Activated CD4-positive, alpha-beta T cell treated with anti-CD3 and anti-CD28 coated beads, Interleukin-2, amount 10 ng/mL, durations not matched to agents 24 days and 14 days (primary cell): ENCODE measurements at places on chromosomes 5 and 9. TPM values are rescaled to one million over a fixed set of nuclear protein-coding genes. Genes with fewer than 3 reads are reported as not detected.

DNA sequence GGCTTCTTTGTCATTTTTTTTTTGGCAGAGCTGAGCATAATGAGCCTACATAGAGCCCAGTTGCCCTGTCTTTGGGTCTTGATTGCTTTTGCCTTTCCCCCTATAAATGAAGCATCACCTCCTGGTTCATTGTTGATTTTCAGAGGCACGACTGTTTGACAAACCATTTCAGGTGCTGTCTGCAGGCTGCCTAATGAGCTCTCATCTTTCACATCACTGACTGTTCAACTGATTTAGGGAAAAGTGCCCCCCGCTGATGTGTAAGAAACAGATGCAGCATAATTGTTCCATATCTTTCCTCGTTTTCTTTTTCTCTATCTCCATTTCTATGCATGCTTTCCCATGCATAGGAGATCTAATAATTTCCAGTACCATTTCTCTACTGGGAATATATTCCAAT is 338.6 kb downstream of the TMEM38B start:
- H3K4me1 ChIP-seq = no peaks in the 10 kb centered on the region
- no peaks in the 10 kb centered on the region for H3K36me3 ChIP-seq
- no peak overlapping the region for H3K27ac ChIP-seq
- no peak overlapping the region for H3K4me3 ChIP-seq
- DNase-seq = no peak

The FCN2 gene
- total RNA-seq = not detected in 2 replicates

- H3K27me3 ChIP-seq = no peaks in the 10 kb centered on the region
- H3K4me3 ChIP-seq = no peak overlapping the region
- H3K4me1 ChIP-seq = no peaks in the 10 kb centered on the region
Measured at GRCh38 chr9:110410961-110411360, 73.3 kb upstream of the TXNDC8 start.

DNA sequence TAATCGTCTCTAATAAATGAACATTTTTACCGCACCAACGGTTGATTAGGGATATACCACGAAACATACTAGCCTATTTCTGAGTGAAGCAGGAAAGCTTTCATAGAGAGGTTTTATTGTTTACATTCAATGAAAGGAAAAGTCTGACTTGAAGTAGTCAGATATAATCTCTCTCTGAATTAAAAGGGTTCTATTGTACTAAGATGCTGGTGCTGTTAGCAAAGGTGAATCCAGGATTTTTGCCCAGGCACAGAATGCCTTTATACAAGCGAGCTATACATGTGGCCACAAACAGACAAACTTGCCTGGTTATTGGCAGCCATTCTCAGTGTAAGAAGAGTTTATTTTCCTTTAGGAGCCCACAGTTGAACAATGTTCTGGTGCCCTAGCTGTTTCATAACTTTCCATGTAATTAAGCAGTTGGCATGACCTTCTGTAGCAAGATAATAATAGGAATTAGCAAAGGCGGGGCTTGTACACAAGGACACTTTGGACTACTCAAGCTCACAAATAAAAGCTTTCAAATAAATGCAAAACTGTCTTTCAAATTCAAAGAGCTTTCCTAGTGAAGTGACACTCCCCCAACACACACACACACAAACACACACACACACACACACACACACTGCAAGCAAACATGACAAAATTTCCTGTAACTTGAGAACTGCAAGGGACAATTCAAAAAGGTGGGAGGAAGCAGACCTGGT is 198.7 kb upstream of the MAP3K1 start:
- peak overlapping the region; percentile 54 for H3K4me3 ChIP-seq
- DNase-seq = peak; percentile 48
- peaks cover 48% of the 10 kb centered on the region for H3K4me1 ChIP-seq
- no peak overlapping the region for H3K27ac ChIP-seq
- peaks cover 23% of the 10 kb centered on the region for H3K36me3 ChIP-seq
- no peaks in the 10 kb centered on the region for H3K27me3 ChIP-seq

GRCh38 chr5:95778713-95779436 is 43.7 kb downstream of the GLRX start:
- H3K27ac ChIP-seq = no peak overlapping the region
- DNase-seq = no peak
- H3K4me3 ChIP-seq = no peak overlapping the region
- H3K27me3 ChIP-seq = peaks cover 1% of the 10 kb centered on the region
- H3K4me1 ChIP-seq = peaks cover 16% of the 10 kb centered on the region

DNA sequence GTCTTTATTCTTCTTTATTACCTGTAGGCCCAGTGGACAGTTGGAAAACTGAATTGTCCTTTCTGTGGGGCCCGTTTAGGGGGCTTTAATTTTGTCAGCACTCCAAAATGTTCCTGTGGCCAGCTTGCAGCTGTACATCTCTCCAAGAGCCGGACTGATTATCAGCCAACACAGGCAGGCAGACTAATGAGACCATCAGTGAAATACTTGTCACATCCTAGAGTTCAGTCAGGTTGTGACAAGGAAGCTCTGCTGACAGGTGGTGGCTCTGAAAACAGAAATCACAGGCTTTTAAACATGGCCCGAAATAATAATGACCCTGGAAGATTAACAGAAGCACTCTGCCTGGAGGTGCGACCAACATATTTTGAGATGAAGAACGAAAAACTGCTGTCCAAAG is 47.9 kb downstream of the RNF180 start:
- H3K36me3 ChIP-seq = no peaks in the 10 kb centered on the region
- no peak overlapping the region for H3K4me3 ChIP-seq
- H3K27ac ChIP-seq = no peak overlapping the region
- no peak for DNase-seq

GRCh38 chr9:7791394-7791793 is 8.2 kb downstream of the DMAC1 start:
- peaks cover 4% of the 10 kb centered on the region for H3K4me1 ChIP-seq
- H3K4me3 ChIP-seq = no peak overlapping the region
- H3K27ac ChIP-seq = no peak overlapping the region

DNA sequence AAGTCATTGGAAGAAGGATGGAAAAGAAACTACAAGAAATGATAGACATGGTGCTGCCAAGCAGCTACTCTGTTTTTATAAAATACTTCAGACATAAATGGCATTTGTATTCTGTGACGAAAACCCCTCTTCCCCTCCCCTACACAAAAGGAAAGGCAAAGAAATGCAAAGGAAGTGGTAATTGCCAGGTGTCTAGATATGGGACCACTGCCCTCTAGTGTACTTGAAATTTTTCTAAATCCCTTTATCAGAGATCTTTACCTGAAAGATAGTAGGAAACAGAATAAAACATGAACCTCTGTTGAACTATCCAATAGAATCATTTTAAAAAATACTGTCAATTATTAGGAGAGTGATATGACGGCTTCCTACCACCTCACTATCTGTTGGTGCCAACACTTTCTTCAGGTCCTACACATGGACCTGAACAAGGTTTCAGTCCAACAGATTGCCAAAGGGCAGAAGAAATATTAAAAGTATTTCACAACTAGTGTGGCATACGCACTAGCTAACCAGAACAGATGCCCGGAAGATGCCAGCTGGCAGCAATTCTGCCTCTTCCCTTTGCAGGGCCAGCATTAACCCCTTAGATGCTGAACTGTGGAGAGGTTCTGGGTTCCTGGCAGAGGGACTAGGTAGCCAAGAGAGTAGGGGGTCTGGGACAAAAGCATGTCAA is 104.1 kb downstream of the TSSK1B start:
- H3K4me1 ChIP-seq = peaks cover 14% of the 10 kb centered on the region
- H3K27me3 ChIP-seq = peaks cover 9% of the 10 kb centered on the region
- H3K36me3 ChIP-seq = no peaks in the 10 kb centered on the region
- peak; percentile 74 for DNase-seq
- H3K27ac ChIP-seq = no peak overlapping the region

The NR5A1 gene
- total RNA-seq = not detected in 2 replicates

The NUTM2F gene
- total RNA-seq = not detected in 2 replicates

GRCh38 chr9:137014776-137015539 is 13.1 kb downstream of the ABCA2 start:
- DNase-seq = no peak
- no peaks in the 10 kb centered on the region for H3K36me3 ChIP-seq
- H3K4me1 ChIP-seq = no peaks in the 10 kb centered on the region
- H3K27ac ChIP-seq = no peak overlapping the region
- no peaks in the 10 kb centered on the region for H3K27me3 ChIP-seq
- H3K4me3 ChIP-seq = no peak overlapping the region

The EIF4E1B gene
- not detected in 2 replicates for total RNA-seq

GRCh38 chr9:119126040-119126439 is 243.2 kb downstream of the BRINP1 start:
- H3K4me3 ChIP-seq = no peak overlapping the region
- H3K27ac ChIP-seq = no peak overlapping the region
- no peak for DNase-seq

The PKD2L2 gene
- not detected in 2 replicates for total RNA-seq

The KLHL9 gene
- total RNA-seq = 14.8 and 15.0 TPM in 2 replicates

DNA sequence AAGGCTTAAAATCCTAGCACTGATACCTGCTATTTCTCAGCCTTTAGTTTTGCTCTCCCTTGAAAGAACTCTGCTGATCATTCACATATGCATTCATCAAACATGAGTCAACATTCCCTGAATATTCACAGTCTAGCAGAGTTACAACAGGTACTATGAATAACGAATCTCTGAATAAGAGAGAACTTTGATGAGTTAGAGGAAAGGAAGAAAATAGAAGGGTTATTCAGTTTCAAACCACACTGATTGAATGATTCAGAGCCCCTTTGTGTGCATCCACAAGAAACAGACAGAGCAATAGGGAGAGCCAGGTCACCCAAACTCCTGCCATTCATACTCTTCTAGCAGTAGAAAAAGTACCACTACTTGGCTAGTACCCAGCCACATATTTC is 36.0 kb downstream of the FOXD1 start:
- H3K4me3 ChIP-seq = no peak overlapping the region
- H3K4me1 ChIP-seq = no peaks in the 10 kb centered on the region
- no peak overlapping the region for H3K27ac ChIP-seq
- H3K27me3 ChIP-seq = peaks cover 59% of the 10 kb centered on the region
- H3K36me3 ChIP-seq = no peaks in the 10 kb centered on the region
- DNase-seq = no peak

GRCh38 chr9:122807271-122807900 is 7.5 kb downstream of the OR1K1 start:
- peaks cover 2% of the 10 kb centered on the region for H3K36me3 ChIP-seq
- no peak overlapping the region for H3K4me3 ChIP-seq
- DNase-seq = peak; percentile 73
- H3K27ac ChIP-seq = peak overlapping the region; percentile 49

The BRINP1 gene
- total RNA-seq = not detected in 2 replicates

The DBH gene
- not detected in 2 replicates for total RNA-seq

The PAEP gene
- not detected in 2 replicates for total RNA-seq

DNA sequence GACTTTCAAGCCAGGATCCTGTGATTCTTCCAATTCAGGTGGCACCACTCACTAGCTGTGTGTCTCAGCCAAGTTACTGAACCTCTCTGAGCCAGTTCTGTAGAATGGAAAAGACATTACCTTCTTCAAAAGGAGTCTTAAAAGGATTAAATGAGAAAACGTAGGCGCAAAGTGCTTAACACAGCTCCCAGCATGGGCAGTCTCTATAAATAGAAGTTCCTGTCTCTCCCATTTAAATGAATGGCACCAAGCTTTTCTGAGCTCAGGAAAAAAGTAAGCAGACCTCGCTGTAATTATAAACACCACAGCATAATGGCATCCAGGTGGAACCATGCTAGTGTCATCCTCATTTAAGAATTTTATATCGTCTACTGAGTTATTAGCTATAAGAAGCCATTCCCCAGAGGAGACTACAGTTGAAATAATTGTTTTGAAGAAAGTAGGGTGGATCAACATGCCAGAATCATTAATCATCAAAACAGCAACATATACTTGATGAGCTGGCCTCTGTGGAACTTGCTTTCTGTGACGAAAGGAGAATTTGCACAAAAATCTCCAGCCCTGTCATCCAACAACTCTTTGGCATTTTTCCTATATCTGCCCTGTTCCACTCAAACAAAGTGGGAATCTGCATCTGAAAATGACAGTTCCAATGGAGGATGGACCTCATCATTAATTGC is 188.9 kb downstream of the SPOCK1 start:
- no peaks in the 10 kb centered on the region for H3K4me1 ChIP-seq
- DNase-seq = no peak
- H3K27me3 ChIP-seq = peaks cover 2% of the 10 kb centered on the region

DNA sequence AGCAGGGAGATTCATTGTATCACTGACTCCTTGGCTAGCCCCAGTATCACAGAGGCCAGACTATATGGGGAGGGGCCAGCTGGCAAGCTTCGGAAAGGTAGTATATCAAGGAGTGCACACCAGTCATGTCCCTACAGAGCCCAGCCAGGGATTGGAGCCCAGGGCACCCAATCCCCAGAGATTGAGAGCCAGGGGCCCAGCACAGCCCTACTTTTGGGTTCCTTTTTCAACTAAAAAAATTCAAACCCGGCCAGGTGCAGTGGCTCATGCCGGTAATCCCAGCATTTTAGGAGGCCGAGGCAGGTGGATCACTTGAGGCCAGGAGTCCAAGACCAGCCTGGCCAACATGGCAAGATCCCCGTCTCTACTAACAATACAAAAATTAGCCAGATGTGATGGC is 5.4 kb upstream of the MYORG start:
- peaks cover 32% of the 10 kb centered on the region for H3K4me1 ChIP-seq
- no peak overlapping the region for H3K27ac ChIP-seq

DNA sequence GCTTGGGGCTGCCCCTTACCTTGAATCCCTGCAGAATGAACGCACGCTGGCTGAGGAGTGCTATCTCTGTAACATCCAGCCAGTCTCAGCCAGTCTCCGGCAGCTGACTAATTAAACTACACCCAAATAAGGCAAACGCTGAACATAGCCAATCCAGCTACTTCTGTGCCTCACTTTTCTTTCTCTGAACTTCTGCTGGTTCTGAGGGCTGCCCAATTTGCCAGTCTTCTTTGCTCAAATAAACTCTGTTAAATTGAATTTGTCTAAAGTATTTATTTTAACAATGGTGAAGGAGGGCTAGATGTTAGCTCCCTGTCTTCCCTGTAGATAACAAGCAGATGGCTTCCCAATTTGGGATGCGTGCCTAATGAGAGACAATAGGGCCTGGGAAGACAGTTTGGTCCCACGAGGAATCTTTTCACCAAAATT is 154.0 kb upstream of the NFIL3 start:
- H3K27ac ChIP-seq = no peak overlapping the region
- no peak overlapping the region for H3K4me3 ChIP-seq
- no peaks in the 10 kb centered on the region for H3K4me1 ChIP-seq

The MARCHF11 gene
- total RNA-seq = not detected in 2 replicates

DNA sequence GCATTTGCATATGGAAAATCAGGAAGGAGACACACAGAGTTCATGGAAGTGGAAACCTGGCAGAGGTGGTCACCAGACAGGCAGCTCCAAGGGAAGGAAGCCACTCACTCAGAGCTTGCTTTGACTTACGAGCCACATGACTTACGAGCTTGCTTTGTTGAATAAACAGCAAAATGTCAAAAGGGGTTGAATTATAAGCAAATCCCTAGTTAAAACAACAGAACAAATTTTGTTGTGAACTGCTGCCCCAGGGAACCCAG is 164.3 kb downstream of the SYK start:
- no peaks in the 10 kb centered on the region for H3K36me3 ChIP-seq
- no peak for DNase-seq
- peaks cover 2% of the 10 kb centered on the region for H3K27me3 ChIP-seq
- peak overlapping the region; percentile 68 for H3K27ac ChIP-seq

- H3K4me3 ChIP-seq = no peak overlapping the region
- H3K27me3 ChIP-seq = peaks cover 5% of the 10 kb centered on the region
- no peaks in the 10 kb centered on the region for H3K4me1 ChIP-seq
- no peaks in the 10 kb centered on the region for H3K36me3 ChIP-seq
- DNase-seq = no peak
Measured at GRCh38 chr5:90911169-90911568, 352.6 kb downstream of the ADGRV1 start.

The MGAT4B gene
- total RNA-seq = 126 and 134 TPM in 2 replicates

The HRCT1 gene
- total RNA-seq = not detected in 2 replicates
